Activated T-helper 9 cell treated with anti-CD3 and anti-CD28 coated beads, Interleukin-2, amount 50 U/mL, for 16 hours (primary cell): ENCODE measurements at places on chromosomes 12 and 14.

- DNase-seq = no peak
Measured at GRCh38 chr14:93173943-93174395, 10.7 kb downstream of the MOAP1 start.

- no peak for DNase-seq
Measured at GRCh38 chr14:37436519-37436918, 158.5 kb downstream of the FOXA1 start.

DNA sequence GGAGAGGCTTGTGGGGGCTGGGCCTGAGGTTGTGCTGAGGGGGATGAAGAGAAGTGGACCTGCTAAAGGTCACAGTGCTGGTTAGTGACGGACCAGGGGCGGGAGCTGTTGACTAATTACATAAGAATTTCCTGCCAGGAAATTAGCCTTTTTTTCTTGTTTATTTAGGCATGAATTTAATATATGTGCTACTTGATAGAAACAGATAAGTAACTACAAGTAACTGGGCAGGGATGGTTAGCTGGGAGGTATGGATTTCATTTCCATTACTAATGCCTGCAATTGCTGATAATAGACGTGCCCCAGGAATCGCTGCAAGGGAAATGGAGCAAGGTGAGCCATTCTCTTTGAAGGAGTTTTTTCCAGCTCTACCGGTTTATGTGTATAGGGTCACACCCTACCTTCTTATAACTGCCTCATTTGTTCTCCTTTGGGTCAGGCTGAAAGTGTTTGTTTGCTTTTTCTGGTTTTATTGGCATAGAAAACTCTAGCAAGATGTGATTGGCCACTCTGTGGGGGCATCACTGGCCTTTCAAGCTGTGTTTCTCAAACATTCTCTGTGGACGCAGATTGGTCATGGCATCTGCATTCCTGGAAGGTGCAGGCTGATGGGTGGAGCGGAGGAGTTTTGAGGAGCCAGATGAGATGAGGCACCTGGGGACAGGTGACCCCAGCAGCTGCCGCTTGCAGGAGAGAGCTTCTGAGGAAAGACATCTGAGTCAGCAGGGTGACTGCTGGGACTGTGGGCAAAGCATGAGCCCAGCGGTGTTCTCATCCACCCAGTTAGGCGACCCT lies 19.0 kb upstream of the GPRC5A start:
- DNase-seq = no peak

DNA sequence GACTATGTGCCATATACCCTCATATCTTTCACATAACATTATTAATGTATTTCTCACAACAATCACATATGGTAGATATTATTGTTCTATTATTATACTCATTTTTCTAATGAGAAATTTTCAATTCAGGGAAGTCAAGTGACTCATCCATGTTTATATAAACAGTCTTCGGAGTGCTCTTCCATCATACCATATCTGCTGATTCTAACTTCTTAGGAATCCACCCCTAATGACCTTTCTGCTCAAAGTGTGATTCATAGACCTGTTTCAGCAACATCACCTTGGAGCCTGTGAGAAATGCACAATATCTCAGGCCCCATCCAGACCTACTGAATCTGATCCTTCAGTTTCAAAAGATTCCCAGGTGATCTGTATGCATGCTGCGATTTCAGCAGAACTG lies 39.8 kb upstream of the OVCH1 start:
- DNase-seq = no peak

- DNase-seq = no peak
Measured at GRCh38 chr12:95790033-95790916, at the start of gene NTN4. Gene NTN4 (minus strand): TSS chr12:95790764. CDS start chr12:95790309, 455 bp downstream.

DNA sequence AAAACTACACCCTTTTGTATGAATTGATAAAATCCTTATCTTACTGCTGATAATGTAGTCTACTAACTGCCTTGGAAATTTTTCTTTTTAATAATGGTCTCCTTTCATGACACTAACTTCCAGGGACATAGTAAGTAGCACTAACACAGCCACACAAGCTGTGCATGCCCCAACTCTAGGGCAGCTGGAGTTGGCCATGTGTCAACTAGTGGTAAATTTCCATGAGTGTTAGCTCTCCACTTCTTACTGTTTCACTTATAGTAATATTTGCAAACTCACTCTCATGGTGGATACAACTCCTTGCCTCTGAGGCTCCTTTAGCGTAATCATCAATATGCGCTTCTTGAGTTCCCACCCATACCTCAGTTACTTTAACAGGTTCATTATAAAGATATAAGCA lies 38.0 kb downstream of the LGR5 start:
- no peak for DNase-seq

GRCh38 chr14:28783664-28784063 lies 17.1 kb downstream of the FOXG1 start:
- DNase-seq = no peak

GRCh38 chr14:99213101-99213500 lies 58.9 kb downstream of the BCL11B start:
- DNase-seq = no peak

DNA sequence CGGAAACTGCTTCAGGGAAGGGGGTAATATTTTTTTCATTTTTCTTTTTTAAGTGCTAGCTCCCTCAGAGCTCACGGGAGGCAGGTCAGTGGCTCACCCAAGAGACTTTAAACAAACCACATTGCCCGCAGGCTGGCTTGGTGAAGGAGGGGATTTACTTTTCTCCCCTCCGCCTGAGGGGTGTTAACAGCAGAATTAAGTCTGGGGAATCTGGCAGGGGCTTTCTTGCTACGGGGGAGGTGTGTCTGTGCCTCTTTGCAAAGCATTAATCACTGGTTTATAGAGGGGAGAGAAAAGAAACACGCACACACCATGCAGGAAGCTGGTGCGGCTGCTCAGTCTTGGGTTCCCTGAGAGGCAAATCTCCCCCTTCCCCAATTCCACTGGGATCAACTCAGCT lies 26.2 kb upstream of the TBX3 start:
- no peak for DNase-seq
